ENCODE measurements at places on chromosomes 12 and 14. TPM values are rescaled to one million over a fixed set of nuclear protein-coding genes. Genes with fewer than 3 reads are reported as not detected.

C12orf50 gene
- not detected for total RNA-seq

ADAM20 gene
- 0.34 TPM for total RNA-seq

PTHLH gene
- not detected for total RNA-seq

LTB4R2 gene
- 20.0 TPM for total RNA-seq

EGLN3 gene
- total RNA-seq, result 11.1 TPM

PIANP gene
- total RNA-seq, result 0.39 TPM

ANGEL1 gene
- 25.4 TPM for total RNA-seq

CLEC1B gene
- total RNA-seq, result 0.23 TPM

LPAR5 gene
- total RNA-seq, result 4.2 TPM

CEBPE gene
- total RNA-seq, result 0.31 TPM

MYF6 gene
- not detected for total RNA-seq

KCNMB4 gene
- 4.6 TPM for total RNA-seq

FBXL14 gene
- 8.5 TPM for total RNA-seq

P3H3 gene
- 14.5 TPM for total RNA-seq

TMEM229B gene
- total RNA-seq, result 3.1 TPM

SLC5A8 gene
- 2.1 TPM for total RNA-seq

GNG2 gene
- 29.0 TPM for total RNA-seq

SLC17A8 gene
- 0.55 TPM for total RNA-seq

KCNA1 gene
- total RNA-seq, result not detected

KRT73 gene
- 0.55 TPM for total RNA-seq

CIDEB gene
- total RNA-seq, result 11.5 TPM

DPF3 gene
- 0.77 TPM for total RNA-seq

All from upper lobe of left lung (tissue), 6 donors.